ENCODE measurements at places on chromosomes 3 and 15.

DNA sequence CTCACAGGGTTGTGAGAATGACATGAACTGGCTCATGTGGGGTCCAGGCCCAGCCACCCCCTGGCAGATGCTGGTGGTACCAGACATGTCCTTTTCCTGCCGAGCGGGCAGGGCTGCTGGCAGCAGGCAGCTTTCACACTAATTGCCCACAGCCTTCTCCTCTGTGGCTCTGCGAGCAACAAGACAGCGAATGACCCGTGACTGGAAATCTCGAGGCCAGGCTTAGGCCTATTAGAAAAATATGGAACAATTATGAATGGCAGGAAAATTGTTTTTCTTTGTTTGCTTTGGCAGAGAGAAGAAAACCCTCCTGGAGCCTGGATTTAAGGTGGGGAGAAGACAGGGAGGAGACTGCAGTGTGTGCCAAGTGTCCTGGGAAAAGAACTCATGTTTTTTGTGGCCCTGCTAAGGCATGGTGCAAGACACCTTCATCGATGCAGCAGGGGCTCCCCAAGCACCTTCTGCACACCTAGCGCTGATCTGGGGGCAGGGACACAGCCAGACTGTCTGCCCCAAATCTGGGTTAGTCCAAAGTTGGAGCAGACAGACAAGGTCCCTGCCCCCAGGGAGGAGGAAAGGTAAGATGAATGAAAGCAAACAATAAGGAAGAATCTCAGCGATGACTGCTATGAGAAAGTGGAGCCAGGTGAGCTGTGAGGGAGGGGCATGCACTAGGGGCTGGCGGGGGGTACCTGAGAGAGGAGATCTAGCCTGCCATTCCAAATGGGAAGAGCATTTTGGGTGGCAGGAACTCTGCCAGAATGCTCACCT, 193.8 kb upstream of the TLE3 start:
- DNase-seq = peak; percentile 43

- DNase-seq = no peak
These were observed 261.4 kb downstream of the ZMAT3 start for GRCh38 chr3:178810181-178810580.

- DNase-seq = peak; percentile 64
These were observed 34.9 kb downstream of the DCLK3 start for GRCh38 chr3:36729204-36730056.

DNA sequence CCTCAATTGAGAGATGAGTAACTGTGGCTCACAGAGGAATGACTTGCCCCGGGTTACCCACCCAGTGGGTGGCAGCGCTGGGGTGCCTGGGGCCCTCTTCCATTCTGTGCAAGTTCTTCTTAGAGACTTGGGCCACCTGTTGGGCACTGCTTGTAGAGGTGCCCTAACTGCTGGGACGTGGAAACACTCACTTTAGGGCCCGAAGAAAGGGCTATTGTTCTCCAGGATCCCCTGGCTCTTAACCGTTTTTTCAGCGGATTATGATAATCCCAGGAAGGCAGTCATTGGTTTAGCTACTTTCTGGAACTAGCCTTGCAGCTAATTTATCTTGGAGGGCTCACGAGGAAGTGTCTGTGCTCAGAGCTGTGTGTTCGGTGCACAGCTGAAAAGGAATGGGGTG, 66.0 kb upstream of the GCNT3 start:
- no peak for DNase-seq

- DNase-seq = peak; percentile 11
These were observed 602.1 kb downstream of the MAGI1 start for GRCh38 chr3:65436580-65436979.

DNA sequence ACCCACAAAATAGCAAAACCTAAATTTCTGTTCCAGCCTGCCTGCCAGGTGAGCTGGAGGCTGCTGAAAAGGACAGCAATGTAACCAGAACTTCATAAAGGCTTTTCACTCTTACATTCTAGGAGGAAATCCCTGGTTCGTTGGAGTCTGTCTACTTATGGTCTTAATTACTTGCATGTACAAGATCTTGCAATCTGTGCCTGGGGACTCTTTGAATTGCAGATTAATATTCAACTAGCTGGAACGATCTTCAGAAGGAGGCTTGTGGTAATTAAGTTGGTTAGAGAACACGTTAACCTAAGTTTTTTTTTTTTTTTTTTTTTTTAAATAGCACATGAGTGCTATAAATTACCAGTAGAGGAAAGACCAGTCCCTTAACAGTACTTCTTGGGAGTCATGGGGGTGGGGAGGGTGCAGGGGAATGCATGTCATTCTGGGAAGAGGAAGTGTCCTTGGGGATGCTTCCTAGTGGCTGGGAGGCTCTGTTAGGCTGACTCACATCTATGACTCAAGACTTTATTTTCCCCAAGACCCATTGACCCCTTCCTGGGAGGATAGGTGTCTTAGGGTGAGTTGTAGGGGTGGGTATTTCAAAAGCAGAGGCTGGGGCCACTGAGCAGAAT, 139.8 kb downstream of the RAB11A start:
- peak; percentile 54 for DNase-seq

DNA sequence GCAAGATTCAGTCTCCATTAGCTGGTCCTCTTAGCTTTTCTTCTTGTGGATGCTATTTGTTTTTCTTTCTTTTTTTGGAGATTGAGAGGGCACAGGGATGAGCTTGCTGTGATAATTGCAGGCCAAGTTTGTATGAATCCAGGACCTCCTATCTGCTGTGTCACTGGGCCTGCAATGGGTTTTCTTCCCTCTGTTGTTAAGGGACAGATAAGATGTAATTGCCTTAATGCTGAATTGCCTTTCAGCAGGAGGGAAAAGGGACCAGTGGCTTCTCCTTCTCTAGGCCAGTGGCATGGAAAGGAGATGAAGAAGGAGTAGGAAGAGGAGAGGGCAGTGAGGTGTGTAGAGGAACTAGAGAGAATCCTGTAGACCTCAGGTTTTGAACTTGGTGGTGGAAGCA, 29.9 kb downstream of the PTPRG start:
- no peak for DNase-seq

- no peak for DNase-seq
These were observed 44.5 kb upstream of the SEC22A start for GRCh38 chr3:123157209-123157597.

DNA sequence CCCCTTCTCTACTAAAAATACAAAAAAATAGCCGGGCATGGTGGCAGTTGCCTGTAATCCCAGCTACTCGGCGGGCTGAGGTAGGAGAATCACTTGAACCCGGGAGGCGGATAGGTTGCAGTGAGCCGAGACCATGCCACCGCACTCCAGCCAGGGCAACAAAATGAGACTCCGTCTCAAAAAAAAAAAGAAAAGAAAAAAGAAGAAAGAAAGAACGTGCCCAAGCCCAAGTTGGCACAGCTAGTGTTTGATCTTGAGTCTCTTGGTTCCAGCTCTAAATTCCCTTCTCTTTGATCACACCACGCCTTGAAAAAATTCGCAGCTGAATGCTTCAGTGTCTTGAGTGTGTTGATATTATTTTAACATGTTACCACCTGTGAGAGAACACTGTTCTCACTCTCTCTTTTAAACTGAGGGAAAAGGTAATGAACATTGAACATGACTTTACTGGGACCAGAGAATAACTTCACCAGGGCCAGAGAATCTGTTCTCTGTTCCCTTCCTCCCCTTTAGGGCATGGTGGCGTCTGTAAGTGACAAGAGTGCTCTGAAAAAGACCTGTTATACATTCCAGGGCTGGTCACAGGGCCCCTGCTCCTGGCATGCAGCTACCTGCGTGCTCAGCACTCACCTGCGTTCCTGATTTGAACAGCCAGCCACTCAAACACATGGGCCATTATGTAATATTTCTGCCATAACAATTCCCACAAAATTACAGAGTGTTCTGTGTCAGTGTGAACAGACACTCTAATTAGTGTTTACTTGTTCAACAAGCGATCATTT, 19.0 kb downstream of the SLCO3A1 start:
- no peak for DNase-seq

GRCh38 chr3:56525291-56525690, 31.7 kb upstream of the CCDC66 start:
- no peak for DNase-seq

GRCh38 chr15:38068626-38069391, 134.4 kb downstream of the TMCO5A start:
- peak; percentile 81 for DNase-seq

GRCh38 chr15:97224191-97224641, 736.3 kb upstream of the ARRDC4 start:
- no peak for DNase-seq

DNA sequence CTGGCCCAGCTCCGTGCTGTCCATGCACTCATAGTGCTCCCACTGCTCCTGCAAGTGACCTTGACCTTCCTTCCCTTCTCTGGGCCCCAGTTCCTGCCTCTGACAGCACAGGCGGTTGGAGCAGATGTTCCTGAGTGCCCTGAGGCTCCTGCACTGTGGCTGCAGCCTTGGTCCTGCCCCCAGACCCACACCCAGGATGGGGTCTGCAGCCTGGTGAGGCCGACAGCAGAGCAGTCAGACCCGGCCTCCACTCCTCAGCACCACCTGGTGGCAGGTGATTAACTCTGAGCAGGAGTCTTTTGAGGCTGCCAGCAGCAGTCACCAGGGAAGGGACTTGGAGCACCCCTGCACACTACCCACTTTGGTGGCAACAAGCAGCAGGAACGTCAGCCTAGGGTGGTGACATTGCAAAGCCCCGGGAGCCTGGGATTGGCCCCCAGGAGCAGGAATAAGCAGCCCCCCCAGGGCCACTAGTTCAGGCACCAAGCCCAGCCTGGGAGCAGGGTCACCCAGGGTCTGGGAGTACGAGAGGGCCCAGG, 64.6 kb downstream of the CYP11A1 start:
- peak; percentile 54 for DNase-seq

GRCh38 chr15:68783226-68784058, 37.3 kb downstream of the ANP32A start:
- peak; percentile 46 for DNase-seq

GRCh38 chr3:100893590-100893989, 99.6 kb downstream of the ABI3BP start:
- DNase-seq = peak; percentile 50

- DNase-seq = peak; percentile 59
These were observed 51.2 kb upstream of the ULK4 start for GRCh38 chr3:42012935-42013690.

DNA sequence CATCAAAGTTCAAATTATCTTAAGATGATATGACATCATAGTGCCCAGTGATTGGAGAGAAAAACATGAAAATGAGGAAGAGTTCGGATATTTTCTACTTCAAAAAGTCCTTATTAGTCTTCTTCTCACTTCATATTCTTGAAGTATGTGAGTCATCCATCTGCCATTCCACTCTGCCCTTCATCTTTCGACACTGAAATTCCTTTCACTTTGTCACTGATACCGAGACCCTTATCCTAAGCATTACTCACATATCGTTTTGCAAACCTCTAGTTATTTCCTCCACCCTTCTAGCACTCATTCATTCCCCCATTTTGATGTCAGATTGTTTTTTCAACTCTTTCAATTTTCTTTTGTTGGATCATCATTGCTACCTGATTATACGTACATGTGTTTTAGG, 4.0 kb downstream of the OR5H14 start:
- DNase-seq = no peak

GRCh38 chr15:39502611-39503195, 78.2 kb upstream of the THBS1 start:
- DNase-seq = no peak

- no peak for DNase-seq
These were observed 179.1 kb downstream of the WDR72 start for GRCh38 chr15:53580366-53580765.

DNA sequence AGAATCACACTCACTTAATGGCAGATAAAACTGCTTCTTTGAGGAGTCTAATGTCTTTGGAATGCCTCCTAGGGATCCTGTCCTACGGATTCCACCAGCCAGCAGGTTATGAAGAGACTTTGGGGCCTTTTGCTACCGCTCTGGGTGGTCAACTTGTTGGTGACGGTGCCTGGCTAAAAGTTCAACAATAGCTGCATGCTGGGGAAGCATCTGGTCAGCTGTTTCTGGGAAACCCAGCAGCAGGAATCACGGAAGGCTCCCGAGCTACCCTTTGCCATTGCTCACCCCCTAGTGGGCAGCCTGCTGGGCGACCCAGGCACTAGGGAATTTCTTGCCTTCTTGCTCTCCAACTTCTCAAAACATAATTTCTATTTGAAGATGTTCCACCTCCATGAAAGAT, 263.3 kb downstream of the NEK10 start:
- DNase-seq = peak; percentile 14

DNA sequence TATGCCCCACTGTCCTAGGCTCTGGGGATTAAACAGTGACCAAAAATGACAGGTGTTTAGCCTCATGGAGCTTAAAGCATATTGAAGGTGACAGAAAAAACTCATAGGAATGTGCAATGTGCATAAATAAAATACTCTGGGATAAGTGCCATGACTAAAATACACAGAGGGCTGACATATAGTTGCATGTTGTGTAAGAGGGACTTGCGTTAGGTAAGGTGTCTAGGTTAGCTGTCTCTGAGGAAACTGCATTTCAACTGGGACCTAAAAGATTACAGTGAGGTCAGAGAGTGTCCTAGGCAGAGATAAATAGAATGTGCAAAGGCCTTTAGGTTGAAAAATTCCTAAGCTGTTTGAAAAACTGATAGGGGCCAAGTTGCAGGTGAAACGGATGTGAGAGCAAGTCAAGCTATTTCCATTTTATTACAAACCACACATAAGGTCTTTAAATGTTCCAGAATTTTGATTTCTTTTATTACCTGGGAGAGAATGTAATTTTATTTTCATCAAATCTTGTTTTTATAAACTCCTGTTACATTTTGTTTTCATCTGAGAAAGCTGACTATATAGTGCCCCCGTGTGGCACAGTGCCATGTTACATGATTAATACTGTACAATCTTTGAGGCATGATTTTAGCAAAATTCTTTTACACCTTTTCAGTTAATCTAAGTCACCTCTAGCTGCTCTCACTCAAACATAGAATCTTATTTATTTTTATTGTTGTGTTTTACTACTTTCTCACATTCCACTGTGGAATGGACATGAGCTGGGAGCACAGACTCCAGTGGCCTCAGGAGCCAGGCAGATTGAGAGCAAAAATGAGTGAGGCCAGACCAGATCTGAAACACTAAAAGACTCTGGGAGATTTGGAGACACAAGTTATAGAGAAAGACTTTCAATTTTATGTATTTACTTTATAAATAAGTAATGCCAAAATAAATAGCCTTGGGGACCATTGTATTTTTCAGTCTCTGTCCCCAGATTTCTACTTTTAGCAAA, 259.6 kb upstream of the ZNF717 start:
- peak; percentile 47 for DNase-seq

- DNase-seq = no peak
These were observed 42.8 kb upstream of the ADAMTSL3 start for GRCh38 chr15:83610901-83611685.

GRCh38 chr15:62880278-62880677, 162.3 kb upstream of the TPM1 start:
- DNase-seq = no peak

DNA sequence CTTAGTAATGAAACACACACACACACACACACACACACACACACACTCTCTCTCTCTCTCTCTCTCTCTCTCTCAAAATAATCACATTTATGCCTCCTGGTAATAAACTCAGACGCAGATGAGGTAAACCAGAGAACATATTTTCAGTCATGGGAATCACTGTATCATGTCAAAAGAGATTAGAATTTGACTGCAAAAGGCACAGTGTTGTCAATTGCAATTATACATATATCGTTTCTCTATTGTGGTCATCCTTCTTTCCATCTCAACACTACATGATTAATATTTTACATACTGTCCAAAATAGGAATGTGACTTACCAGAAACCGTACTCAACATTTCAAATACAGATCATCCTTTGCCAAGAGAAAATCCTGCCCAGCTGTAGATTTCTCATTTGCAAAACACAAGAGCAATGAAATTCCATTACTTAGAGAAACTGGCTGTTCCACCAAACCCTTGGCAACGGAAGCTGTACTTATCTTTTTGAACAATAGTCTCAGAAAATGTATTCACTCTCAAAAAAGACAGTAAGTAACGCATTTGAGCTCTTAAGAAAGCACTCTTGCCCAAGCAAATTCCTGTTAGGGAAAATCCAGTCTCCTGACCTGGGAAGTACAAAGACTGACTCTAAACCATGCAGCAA, 24.3 kb downstream of the PDZRN3 start:
- no peak for DNase-seq

Measured in MCF 10A (cell line).